ENCODE measurements at places on chromosomes 2 and 18. TPM values are rescaled to one million over a fixed set of nuclear protein-coding genes. Genes with fewer than 3 reads are reported as not detected.

DNA sequence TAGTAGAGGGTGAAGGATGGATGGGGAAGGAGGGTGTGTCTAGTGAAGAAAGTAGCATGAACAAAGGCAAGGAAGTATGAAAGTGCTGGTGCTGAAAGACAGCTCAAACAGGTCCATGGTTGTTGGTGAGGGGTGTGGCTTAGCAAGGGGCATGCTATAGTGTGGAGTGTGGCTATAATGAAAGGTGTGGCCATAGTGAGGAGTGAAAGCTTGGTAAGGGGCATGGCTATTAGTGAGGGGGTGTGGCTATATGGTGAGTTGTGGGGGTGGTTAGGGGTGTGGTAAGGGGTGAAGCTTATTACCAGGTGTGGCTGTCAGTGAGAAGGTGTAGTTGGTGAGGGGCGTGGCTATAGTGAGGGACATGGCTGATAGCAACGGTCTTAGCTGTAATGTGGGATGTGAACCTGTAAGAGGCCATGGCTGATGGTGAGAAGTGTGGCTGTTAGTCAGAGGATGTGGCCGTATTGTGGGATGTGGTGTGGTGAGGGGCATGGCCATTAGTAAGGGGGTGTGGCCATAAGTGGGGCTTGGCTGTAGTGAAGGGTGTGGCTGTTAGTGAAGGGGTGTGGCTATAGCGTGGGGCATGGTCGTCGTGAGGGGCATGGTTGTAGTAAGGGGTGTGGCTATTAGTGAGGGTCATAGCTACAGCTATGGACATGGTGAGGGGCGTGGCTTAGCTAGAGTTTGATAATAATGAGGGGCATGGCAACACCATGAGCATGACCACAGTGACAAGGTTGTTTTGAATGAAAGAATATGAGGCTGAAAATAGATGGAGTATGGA lies 549.6 kb downstream of the FBXO15 start:
- DNase-seq, result peak; percentile 6

SLC25A52 gene
- total RNA-seq, result 0.18 TPM

- DNase-seq, result peak; percentile 50
These were observed 178.5 kb downstream of the ACTR3 start for GRCh38 chr2:114068438-114068837.

TFCP2L1 gene
- 1.6 TPM for total RNA-seq

DNA sequence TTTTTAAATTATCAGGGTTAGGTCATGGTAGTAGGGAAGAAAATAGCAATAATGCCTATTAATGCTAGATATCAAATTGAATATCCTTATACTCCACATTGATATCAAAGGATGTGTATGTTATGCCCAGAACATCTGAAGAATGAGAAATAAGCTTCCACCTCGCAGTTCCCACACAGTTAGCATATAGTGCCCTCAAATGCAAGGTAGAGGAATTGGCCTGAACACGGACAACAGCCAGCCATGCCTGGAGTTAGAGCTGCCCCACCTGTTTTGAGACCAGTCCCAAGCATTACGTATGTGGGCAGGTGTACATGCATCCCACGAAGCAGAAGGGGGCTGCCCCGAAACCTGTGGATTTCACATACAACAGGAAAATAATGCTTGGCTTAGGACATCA lies 79.6 kb downstream of the SUMO1 start:
- no peak for DNase-seq

UGT1A5 gene
- total RNA-seq, result not detected

ELP2 gene
- total RNA-seq, result 144 TPM

- DNase-seq, result peak; percentile 33
These were observed 146.6 kb upstream of the REV1 start for GRCh38 chr2:99636144-99637034.

RAMP1 gene
- 0.17 TPM for total RNA-seq

DNA sequence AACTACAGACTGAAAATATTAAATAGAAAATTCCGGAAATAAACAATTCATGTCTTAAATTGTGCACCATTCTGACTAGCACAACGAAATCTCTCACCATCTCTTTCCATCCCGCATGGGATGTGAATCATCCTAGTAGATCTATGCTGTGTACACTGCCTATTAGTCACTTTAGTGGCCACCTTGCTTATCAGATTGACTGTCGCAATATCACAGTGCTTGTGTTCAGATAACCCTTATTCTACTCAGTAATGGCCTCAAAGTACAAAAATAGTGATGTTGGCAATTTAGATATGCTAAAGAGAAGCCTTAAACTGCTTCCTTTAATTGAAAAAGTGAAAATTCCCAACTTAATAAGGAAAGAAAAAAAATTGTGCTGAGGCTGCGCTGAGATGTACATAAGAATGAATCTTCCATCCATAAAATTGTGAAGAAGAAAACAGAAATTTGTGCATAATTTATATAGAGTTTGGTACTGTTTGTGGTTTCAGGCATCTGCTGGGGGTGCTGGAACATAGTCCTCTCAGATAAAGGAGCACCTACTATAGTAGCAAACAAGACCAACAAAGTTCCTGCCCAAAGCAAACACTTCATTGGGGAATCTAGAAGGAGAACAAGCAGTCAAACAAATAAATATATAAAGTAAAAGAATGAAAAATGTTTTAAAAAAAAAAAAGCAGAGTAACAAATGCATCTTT lies 12.0 kb downstream of the PSMD1 start:
- DNase-seq, result no peak

- no peak for DNase-seq
These were observed 759.7 kb upstream of the FANCL start for GRCh38 chr2:59000796-59001195.

REG1A gene
- 0.24 TPM for total RNA-seq

DNA sequence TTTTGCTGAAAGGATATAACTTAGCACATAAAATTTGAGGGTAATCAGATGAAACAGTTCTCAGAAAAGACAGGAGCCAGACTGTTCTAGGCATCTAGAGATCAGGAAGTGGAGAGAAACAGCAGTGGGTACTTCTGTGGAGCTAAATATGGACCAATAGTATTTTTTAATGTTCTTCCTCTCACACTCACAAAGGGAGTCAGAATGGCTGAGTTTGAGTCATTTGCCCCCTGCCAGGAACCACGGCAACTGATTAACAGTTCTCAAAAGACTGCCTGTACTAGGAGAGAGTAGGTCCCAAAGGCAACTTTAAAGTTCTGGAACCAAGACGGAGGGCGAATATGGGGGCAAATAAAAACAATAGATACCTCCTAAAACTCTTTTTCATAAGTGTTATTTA lies 107.5 kb downstream of the GULP1 start:
- peak; percentile 9 for DNase-seq

- DNase-seq, result no peak
These were observed 83.1 kb downstream of the COL3A1 start for GRCh38 chr2:189057316-189057715.

CFAP65 gene
- not detected for total RNA-seq

GRCh38 chr2:58428096-58429013 lies 187.2 kb upstream of the FANCL start:
- peak; percentile 92 for DNase-seq

- no peak for DNase-seq
These were observed 61.2 kb downstream of the ATOH8 start for GRCh38 chr2:85814802-85815550.

DNA sequence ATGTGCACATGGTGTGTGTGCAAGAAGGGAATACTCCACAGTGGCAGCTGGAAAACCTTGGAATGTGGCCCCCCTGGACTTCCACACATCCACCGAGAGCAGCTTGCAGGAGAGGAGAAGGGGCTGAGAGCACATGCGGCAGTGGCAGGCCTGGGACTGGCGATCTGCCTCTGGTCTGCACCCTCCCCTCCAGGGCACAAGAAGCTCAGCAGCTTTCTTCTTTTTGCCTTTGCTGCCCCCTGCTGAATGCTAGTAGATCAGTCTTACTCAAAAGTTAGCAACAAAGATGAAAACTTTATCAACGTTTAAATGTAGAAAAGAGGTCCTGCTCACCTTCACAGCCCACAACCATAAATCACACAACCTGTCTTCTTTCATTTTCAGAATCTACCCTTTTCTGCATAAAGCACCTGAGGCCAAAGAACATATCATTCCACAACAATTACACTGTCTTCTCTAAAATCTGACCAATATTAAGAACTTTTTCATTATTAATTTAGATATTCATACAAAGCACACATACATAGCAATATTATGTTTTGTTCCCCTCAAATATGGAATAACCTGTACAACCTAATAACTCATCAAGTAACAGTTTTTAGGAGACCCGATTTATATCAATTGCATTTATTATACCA lies 34.6 kb downstream of the TGFBRAP1 start:
- DNase-seq, result peak; percentile 82

GRCh38 chr2:212361174-212361756 lies 177.3 kb downstream of the ERBB4 start:
- DNase-seq, result no peak

- peak; percentile 65 for DNase-seq
These were observed 473 bp downstream of the HJURP start for GRCh38 chr2:233853883-233854240.

GRCh38 chr18:3207565-3207964 lies 12.2 kb downstream of the MYOM1 start:
- DNase-seq, result no peak

ZSWIM2 gene
- not detected for total RNA-seq

- DNase-seq, result no peak
These were observed 193.0 kb upstream of the LHCGR start for GRCh38 chr2:48948400-48949125.

GRCh38 chr2:49003201-49003600 lies 151.1 kb downstream of the FSHR start:
- DNase-seq, result no peak

DNA sequence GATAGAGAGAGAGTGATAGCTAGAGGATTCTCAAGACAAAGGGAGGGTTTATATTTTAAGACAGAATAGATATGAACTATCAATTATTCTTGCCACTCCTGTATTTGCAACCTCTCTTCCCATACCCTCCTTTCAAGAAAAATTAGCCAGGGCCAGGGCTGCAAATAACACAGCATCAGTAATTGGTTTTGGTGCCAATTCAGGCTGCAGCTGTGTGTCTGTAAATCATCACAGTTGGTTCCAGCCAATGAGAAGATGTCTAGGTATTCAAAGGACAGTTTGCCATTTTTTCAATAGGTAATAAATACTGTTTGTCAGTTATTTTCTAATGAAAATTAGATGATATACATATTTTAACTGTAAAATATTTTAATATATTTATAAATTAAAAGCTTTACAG lies 73.5 kb downstream of the WDPCP start:
- DNase-seq, result no peak

GRCh38 chr18:8416212-8417019 lies 192.8 kb upstream of the RAB12 start:
- peak; percentile 36 for DNase-seq

GKN1 gene
- total RNA-seq, result not detected

All from H7 (cell line).